H9 (cell line): ENCODE measurements at places on chromosomes 7 and 10. TPM values are rescaled to one million over a fixed set of nuclear protein-coding genes. Genes with fewer than 3 reads are reported as not detected.

DNA sequence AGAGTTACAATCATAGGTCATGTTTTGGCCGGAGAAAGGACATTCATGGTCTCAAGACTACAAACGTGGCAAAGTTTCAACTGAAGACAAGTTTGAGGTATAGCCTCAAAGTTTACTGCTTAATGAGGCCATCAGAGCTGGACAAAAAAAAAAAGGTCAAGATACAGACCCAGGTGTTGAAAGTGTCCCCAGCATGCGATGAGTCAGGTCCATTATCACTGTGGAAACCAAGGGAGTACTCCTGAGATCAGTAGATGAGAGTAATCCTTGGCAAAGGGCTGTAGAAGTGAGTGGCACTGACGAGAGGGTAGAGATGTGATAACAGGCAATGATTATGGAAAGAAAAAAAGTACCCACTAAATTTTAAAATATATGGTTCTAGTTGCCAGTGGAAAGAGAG is 80.1 kb upstream of the LRRN3 start:
- no peak for DNase-seq
- no peaks in the 10 kb centered on the region for H3K27me3 ChIP-seq
- no peak overlapping the region for H3K27ac ChIP-seq
- no peak overlapping the region for H3K4me3 ChIP-seq

DNA sequence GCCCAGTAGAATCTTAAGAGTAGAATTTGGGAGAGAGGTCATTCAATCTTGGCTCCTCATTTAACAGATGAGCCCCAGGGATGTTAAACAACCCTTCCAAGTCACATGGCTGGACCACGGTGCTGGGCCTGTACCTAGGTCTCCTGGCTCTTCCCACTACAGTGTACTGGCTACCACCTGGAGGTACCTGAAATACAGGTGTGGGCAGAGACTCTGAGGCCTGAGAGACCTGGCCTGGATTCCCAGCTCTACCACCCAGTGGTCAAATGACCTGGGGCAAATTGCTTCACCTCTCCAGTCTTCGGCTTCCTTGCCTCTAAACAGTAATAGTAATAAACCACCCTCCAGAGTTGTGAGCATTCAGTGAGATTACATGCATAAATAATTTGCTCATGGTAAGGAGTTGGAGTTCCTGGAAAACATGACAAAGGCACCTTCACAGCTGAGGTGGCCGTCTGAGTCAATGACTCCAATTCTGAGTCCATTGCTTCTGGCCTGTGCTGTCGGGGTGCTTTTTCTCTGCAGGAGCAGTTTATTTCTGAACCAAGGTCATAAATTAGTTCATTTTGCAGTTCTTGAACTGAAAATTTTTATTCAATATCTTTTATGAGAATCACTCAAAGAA is 2.7 kb downstream of the GOT1 start:
- DNase-seq: no peak
- H3K27ac ChIP-seq: no peak overlapping the region
- H3K4me3 ChIP-seq: no peak overlapping the region
- H3K4me1 ChIP-seq: no peaks in the 10 kb centered on the region; the same call in 1 of the 2 replicates
- peaks cover 16% of the 10 kb centered on the region for H3K36me3 ChIP-seq
- H3K27me3 ChIP-seq: no peaks in the 10 kb centered on the region

- H3K36me3 ChIP-seq: no peaks in the 10 kb centered on the region
- H3K27me3 ChIP-seq: no peaks in the 10 kb centered on the region
- peaks cover 9% of the 10 kb centered on the region; the same call in 1 of the 2 replicates for H3K4me1 ChIP-seq
- no peak overlapping the region for H3K4me3 ChIP-seq
These were observed 142.5 kb downstream of the SRPK2 start for GRCh38 chr7:105246256-105246655.

- no peak overlapping the region for H3K27ac ChIP-seq
- H3K4me1 ChIP-seq: no peaks in the 10 kb centered on the region
- DNase-seq: no peak
- no peaks in the 10 kb centered on the region for H3K36me3 ChIP-seq
- no peaks in the 10 kb centered on the region for H3K27me3 ChIP-seq
These were observed 100.6 kb upstream of the HABP2 start for GRCh38 chr10:113452146-113452845.

GRCh38 chr7:48004638-48005037 is 24.3 kb downstream of the SUN3 start:
- H3K4me3 ChIP-seq: no peak overlapping the region
- H3K4me1 ChIP-seq: no peaks in the 10 kb centered on the region
- no peaks in the 10 kb centered on the region for H3K27me3 ChIP-seq
- H3K27ac ChIP-seq: no peak overlapping the region
- H3K36me3 ChIP-seq: no peaks in the 10 kb centered on the region

The MINDY3 gene
- 13.6 and 14.9 TPM in 2 replicates for total RNA-seq

The INPP5F gene
- total RNA-seq: 108 and 111 TPM in 2 replicates

The HERC4 gene
- 24.5 and 28.3 TPM in 2 replicates for total RNA-seq
